Ovary (tissue), 10 donors: ENCODE measurements at places on chromosomes 2 and 18.
A peak's percentile ranks its signal among the peaks of the same experiment; 100 is the strongest.

DNA sequence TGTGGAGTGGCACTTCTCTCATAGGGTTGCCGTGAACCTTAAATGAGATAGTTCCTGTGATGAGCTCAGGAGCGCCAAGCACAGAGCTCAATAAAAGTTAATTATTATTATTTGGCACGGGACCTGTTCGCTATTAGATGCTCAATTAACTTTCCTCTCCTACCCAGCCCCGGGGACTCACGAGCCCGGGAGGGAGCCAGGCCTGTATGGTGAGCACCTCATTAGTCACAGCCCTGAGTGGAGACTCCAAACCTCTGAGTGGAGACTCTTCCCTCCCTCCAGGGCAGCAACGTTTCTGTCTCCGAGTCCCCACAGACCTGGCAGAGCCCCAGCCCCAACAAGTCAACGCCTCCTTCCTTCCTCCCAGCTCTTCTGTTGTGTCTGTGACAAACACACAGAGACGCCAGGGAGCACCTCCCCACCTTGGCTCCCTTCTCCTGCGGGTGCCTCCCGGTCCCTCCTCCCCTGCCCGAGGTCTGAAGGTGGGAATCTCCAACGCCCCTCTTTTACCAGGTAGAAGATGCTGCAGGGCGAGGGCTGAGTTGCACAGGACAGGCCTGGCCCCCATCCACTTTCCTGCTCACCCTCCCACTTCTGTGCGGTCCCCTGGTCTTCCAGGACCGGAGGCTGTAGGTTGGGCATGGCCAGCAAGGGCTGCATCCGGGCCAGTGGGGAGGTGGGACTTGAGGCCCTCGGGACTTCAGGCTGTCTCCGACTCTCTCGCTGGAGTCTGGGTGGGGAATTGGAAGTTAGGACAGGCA, 52.7 kb upstream of the ODC1 start:
- no peak for DNase-seq

DNA sequence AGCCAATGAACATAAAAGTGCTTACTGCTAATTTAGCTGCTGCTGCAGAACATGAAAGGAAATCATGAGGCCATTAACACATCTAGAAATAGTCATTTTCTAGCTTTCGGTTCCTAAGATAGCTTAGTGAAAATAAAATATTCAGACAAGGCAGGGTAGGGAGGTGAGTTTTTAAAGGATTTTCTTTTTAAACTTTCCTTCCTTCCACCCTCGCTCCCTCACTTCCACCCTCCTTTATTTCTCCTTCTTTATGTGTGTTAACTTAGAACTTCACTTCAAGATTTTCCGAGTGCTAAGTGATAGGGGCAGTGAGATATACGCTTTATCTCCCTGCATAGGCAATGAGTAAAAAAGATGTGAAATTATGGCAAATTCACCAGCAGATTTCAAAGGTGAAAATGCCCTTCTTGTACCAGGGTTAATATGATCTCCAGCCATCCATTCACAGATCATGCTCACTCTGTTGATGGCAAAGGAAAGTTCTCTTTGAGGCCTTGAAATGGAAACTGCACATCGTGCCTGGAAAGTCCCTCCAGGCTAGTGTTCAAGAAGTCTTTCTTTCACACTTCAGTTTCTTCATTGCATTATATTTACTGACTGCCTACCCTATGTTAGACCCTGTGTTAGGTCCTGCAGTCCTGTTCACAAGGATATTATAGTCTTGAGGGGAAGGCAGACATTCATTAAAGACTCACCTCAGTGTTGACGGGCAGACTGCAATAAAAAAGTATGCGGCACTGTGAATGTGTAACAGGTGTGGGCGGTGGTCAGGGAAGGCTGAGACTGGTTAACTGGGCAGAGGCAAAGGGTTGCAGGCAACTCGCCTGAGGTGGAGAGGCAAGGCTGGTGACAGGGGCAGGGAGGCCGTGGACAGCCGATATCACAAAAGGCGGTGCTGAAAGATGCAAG, 200.8 kb downstream of the PLCL1 start:
- no peak for DNase-seq

- DNase-seq = peak; percentile 45
Observed at GRCh38 chr18:75211953-75212750, 1.6 kb downstream of the TSHZ1 start.

DNA sequence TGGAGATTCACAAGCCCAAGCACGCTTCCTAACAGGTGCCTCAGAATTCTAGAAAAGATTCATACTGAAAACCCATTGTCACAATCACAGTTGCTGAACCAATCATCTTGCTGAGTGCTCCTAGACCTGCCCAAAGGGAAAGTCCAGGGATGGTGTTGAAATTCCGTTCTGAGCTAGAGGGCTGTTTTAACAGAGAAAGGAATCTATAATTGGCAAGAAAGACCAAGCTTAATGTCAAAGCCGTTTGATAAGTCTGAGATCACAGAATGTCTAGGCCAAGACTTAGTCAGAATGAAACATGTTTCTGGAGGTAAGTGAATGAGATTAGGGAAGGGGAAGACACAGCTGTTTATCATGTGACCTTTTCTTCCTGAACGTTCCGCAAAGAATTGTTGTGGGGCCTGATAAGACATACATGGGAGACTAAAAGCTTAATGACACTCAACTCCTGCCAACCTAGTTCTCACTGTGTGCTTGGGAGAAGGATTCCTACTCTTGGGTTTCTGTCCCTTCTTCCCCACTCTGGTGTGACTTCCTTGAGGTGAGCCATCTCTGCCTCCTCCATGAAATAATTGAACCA, 27.5 kb downstream of the PMAIP1 start:
- DNase-seq = no peak

DNA sequence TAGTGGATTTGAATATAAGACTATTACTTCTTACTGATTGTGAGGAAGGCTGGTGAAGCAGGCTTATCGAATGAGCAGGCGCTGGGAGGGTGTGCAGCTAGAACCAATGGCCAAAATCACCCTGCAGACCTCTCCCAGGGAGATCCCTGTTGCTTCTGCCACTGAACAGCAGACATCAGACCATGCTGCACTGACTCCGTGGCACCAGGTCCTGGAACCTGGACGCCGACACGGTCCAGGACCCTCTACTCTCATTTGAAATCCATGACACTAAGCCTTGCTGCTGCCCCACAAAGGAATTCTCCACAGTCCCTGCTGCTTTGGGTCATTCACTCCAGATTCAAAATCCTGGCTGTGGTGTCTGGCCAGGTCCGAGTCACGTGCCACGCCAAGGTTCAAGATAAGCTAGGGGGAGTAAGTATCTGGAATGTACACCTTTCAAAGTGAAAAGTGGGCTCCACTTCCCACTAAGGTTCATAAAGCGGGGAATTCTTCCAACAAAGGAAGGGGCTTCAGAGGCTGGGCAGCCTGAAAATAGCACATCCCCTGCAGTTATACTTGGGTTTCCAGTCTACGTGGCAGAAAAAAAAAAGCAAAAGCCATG, 9.0 kb upstream of the YWHAQ start:
- DNase-seq = no peak

DNA sequence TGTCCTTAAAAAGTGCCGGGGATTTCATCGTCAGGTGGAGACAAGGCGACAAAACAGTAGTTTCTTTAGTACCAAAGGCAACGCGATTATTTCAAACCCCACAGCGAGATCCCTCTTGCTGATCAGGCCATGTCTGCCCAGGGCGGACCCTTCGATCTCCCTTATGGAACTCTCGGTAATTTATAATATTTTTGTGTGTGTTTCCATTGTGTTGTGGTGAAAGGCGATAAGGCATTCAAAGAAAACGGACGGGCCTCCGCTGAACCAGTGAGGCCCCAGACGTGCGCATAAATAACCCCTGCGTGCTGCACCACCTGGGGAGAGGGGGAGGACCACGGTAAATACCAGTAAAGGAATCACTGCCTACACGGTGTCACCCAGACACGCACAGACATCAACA, 1.4 kb upstream of the GAD1 start:
- no peak for DNase-seq

- no peak for DNase-seq
Observed at GRCh38 chr2:41410011-41410410, 637.8 kb upstream of the PKDCC start.

DNA sequence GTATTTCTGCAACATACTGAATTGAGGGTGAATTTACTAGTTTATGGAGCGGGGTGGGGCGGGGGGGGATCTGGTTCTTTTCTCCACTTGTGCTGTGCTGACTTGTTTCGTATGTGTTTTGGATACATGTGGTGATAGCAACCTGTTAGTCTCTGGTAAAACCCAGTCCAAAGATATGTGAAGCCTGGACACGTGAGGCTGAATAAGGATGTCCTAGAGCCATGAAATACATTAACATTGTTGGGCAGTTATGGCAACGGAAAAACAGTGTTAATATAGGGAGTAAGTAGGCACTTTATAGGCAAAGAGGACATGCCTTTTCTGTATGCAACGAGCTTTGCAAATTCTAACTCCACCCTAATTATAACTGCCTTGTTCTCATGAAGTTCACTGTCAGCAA, 42.1 kb upstream of the NEMP2 start:
- DNase-seq = no peak

GRCh38 chr2:222306393-222307142, 7.8 kb upstream of the PAX3 start:
- no peak for DNase-seq

- no peak for DNase-seq
Observed at GRCh38 chr2:69428981-69429380, 8.3 kb downstream of the NFU1 start.

GRCh38 chr2:120243875-120244553, 8.6 kb upstream of the RALB start:
- no peak for DNase-seq

GRCh38 chr2:190361572-190361971, 18.2 kb downstream of the INPP1 start:
- no peak for DNase-seq

- no peak for DNase-seq
Observed at GRCh38 chr2:143219266-143219665, 90.0 kb downstream of the ARHGAP15 start.

GRCh38 chr2:41414486-41415230, 633.2 kb upstream of the PKDCC start:
- DNase-seq = no peak

DNA sequence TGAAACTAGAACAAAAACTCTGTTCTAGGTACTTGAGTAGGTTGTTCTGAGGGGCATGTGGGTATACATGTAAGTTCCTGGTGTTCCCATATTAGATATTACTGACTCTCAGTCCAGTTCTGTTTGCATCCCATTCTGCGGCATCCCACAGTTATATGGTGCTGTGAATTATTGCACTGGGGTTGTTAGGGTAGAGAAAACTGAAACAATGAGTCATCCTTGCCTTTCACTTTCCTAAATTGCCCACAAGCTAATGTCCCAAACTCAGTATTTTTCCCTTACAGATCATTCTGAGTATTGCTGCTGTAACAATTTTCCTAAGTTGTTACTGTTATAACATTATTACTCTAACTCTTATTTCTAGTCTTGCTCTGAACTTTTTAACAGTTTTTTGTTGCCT, 3.0 kb downstream of the WDR75 start:
- DNase-seq = no peak

DNA sequence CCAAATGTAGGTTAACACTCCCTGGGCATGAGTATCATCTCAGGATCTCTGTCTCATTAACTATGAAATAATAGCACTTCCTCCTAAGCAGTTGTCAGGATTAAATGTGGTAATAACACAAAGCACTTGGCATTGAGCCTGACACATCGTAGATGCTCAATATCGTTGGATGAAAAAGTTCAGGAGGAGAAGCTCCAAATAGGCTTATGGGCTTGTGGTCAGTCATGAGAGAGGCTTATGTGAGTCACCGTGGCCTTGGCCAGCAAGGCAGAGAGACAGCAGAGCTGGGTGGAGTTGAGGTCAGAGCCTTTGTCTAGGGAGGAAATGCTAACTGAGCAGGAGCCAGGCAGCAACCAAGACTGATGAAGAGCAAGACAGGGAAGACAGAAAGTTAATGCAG, 68.3 kb upstream of the PPM1B start:
- peak; percentile 49 for DNase-seq

DNA sequence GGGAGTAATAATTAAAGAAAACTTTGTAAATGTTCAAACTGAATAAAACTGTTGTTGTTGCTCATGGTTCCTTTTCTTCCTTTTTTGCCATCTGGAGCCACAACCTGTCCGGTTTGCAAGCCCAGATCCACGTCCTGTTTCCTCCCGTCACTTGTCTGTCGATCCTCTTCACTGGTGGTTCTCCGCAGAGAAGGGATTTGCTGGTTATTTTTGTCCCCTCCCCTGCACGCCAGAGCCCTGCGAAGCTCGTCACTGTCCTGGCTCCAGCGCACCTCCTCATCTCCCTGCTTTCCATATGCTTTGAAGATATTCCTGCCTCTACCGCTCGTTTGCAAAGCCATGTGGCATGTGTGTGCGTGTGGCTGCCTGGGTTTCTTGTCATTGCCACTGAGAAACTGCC, 461.4 kb downstream of the RNF144A start:
- no peak for DNase-seq

DNA sequence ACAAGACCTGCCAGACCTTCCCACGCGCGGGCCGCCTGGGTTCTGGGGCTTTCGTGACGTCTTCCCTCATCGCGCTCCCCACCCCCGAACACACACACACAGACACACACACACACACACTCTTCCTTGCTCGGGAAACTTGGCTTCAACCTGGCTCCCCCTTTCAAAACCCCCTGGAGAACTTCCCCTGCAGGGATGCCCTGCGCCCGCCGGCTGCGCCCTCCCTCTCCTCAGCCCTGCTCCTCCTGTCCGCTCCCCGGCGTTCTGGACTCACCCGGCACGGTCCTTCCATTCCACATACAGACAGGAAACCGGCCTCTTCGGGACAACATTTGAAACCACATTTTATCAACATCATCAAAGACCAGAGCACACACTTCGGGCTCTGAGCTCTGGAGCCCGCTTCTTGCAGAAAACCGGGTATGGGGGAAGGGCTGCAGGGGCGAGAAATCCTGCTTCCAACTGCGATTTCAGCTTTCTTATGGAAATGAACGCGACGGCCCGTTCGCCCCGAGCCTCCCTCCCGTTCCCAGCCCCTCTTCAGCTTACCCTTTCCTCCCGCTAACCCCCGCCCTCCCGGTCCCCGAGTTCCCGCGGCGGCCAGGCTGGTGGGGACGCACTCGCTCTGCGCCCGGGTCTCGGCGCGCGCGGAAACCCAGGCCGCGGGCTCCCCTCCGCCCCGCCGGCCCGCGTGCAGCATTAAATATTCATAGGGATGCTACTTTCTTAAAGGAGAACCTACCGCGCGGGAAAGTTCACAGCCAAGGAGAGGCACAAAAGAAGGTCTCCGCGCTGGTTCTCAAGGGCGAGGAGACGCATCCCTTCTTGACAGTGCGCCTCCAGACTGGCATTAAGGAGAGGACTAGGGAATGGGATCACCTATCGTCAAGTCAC, 18.3 kb downstream of the POU3F3 start:
- no peak for DNase-seq

GRCh38 chr2:54053830-54054229, 61.6 kb upstream of the ACYP2 start:
- DNase-seq = no peak

DNA sequence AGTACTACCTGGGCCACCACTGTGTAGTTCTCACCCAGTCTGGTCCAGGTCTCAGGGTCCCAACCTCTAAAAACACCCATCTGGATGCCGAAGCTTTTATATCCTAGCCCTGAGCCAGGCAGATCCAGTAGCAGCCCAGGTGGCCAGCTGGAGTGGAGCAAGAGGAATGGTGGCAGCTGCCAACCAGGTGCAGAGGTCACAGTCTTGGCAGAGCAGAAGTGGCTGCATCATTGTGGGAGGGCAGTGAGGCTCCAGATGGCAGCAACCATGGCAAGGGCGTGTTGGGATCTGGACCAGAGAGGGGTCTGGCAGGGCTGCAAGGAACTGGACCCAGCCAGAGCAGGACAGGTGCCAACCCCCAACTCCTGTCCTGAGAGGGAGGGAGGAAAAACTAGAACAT, 72.2 kb upstream of the AGAP1 start:
- DNase-seq = no peak
